ENCODE measurements at places on chromosomes 1 and 21.
A peak's percentile ranks its signal among the peaks of the same experiment; 100 is the strongest.

- DNase-seq = no peak
Observed at GRCh38 chr1:233319272-233319671, 8.3 kb upstream of the MAP3K21 start.

DNA sequence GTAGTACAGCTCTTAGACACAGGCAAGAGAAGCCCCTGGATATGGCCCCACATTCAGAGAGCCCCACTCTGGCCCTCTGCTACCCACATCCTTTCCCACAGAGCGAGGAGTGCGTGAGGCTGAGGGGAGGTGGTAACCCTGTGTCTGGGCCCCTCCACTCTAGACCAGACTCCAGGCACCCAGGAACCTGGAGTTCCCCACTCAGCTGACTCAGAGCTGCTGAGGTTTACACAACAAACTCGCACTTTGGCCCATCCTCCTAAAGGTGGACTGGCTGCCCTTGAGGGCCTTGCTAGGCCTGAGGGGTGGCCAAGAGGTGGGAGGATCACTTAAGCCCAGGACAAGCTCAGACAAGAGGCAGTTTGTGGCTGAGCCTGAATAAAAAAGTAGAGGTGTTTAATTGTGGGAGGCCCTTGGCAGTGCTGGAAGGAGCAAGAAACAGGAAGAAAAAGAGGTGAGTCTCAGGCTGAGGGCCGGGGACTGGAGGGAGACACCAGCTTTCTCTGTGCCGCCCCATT lies 10.7 kb downstream of the MR1 start:
- peak; percentile 37 for DNase-seq

DNA sequence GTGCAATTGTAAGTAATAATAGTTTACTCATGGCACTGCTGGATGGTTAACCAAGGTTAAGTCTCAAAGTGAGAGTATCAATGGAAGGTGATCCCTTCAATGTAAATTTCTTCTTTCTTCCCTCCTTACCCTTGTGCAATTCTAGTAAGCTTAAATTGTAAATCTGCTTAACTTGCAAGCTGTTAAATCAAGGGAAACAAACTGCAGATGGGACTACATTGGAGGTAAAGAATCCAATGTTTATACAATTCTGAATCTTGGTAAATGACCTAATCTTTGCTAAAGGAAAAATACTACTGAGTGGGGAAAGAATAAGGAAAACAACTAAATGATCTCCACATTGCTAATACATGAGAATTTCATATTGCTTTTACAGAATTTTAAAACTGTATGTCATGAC lies 6.7 kb upstream of the CD55 start:
- DNase-seq = no peak

DNA sequence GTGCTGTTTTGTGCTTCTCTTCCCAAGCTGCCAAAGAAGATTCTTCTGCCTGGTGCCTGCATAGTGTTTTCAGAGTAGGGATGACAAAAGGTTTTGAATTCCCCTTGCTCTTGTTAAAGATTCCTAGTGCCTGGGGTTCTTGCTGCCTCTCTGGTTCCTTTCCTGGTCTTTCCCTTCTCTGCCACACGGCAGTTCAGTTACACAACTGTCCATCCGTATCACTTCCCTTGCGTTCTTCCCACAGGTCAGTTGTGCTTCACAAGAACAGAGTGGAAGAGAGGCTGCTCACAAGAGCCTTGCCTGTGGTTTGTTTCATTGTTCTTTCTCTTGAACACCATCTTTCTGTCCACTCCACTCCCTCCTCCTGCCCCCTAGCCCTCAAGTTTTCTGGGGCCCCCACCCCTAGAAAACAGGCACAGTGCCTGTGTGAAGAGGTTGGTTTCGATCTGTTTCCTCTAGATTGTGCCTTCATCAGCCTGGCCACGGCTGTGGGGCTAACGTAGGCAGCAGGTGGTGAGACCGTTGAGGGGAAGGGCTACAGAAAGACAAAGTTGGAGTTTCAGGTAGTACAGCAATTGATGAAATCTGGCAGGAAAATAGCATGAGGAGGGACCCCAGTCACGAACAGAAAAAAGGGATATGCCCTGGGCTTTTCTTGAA lies 5.8 kb downstream of the VASH2 start:
- DNase-seq = no peak

- DNase-seq = no peak
Observed at GRCh38 chr1:52364235-52364839, 1.7 kb downstream of the CC2D1B start.

DNA sequence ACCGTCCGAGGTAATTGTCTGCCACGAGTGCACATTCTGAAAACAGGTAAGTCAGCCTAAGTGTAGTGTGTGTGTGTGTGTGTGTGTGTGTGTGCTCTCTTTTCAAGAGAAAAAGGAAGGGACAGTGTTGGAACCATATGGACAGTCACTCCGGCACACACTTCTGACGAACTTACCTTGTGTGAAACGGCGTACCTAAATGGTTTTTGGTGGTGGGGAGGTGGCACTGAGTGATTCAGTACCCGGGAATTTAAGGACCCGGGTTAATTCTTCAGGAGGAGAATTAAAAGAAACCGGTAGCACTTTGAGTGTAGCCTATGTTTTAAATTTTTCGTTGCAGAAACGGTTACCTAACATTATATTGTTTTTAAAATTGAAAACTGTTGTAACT lies 286 bp downstream of the ODR4 start:
- no peak for DNase-seq

- no peak for DNase-seq
Observed at GRCh38 chr21:16792101-16792500, 720.7 kb upstream of the CXADR start.

DNA sequence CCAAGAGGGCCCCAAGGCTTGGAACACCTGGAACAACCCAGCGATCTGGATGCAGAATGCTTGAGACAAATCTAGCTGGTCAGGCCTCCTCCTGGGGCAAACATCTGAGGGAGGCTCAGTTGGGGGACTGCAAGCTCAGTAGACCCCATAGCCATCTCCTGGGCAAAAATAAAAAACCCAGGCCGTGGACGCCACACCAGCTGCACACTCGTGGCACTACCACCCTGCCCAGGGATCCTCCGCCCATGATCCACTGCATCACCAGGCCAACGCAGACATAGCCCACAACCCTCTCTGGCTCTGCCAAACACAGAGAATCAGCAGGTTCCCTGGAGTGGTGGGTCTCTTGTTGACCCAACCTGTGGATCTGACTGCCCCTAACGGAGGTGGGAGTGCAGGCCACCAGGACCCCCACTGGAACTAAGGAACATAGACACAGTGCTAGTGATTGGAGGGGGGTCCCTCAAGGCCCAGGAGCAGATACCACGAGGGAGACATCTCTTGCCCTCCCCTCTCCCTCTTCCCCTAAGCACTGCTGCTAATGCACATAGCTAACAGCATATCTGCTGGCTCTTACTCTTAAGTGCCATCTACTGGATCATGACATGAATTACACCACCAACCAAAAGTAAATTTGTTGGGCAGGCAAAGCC lies 147.2 kb downstream of the CHD1L start:
- DNase-seq = no peak

DNA sequence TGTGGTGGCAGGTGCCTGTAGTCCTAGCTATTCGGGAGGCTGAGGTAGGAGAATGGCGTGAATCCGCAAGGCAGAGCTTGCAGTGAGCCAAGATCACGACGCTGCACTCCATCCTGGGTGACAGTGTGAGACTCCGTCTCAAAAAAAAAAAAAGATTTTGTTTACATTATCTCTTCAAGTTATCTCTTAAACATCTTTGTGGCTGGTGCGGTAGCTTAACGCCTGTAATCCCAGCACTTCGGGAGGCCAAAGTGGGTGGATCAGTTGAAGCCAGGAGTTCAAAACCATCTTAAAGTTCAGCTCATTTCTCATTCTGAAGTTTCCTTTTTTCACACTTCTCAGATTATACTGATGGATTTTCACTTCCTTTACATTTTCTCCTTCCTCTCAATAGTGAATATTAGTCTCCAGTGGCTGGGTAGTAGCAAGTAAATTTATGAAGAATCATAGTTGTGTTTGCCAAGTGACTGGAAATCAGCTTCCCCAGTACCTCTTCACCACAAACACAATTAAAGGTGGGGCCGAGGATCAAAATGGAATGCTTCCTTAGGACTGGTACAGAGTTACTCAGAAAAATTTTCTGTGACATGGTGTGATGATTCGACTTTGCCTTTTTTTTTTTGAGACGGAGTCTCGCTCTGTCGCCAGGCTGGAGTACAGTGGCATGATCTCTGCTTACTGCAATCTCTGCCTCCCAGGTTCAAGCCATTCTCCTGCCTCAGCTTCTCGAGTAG lies 13.8 kb downstream of the PIP5K1A start:
- peak; percentile 19 for DNase-seq

DNA sequence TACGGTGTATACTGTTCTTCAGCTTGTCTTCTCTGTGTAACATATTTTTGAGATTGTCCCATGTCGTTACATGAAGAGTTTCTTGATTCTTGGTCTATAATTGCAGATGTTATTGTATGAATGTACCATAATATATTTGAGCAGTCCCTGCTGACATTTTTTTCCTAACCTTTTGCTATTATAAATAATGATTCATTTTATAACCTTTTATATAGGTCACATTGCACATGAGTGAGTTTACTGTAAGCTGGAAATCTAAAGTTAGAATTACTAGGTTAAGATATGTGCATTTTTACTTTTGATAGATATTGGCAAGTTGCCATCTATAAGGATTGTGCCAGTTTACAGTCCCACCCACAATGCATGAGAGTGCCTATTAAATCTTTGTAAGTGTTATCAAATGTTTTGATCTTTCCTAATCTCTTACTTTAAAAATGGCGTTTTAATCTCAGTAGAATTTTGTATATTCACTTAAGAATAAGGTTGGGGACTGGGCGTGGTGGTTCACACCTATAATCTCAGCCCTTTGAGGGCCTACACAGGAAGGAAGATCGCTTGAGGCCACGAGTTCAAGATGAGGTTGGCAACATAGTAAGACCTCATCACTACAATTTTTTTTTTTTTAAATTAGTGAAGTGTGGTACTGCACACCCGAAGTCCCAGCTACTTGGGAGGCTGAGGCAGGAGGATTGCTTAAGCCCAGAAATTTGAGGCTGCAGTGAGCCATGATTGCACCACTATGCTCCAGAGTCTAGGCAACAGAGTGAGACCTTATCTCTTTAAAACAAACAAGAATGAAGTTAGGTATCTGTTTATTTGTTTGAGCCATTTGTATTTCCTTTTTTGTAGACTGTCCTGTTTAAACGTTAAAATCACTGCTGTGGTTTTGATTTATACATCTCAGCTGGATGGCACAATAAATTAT lies 36.5 kb downstream of the ZMYM1 start:
- no peak for DNase-seq

DNA sequence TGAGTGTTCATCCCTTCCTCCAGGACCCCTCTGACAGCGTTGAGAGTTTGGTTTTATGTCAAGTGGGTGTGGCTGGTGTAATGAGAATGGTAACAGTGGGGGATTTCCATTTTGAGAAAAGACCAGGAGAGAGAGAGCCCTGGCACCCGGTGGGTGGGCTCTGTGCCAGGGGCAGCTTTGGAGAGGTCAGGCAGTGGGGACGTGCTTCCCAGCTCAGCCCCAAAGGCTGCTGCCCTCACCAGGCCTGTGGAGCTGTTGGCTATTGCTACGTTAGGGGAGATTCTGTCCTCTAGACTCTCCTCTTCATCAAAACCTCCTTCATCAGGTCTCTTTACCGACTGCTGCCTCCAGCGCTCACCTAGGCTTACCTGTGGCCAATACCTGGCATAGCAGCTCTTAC lies 176.3 kb downstream of the PTPRU start:
- DNase-seq = no peak

GRCh38 chr1:201061886-201062285 lies 38.4 kb upstream of the KIF21B start:
- no peak for DNase-seq

DNA sequence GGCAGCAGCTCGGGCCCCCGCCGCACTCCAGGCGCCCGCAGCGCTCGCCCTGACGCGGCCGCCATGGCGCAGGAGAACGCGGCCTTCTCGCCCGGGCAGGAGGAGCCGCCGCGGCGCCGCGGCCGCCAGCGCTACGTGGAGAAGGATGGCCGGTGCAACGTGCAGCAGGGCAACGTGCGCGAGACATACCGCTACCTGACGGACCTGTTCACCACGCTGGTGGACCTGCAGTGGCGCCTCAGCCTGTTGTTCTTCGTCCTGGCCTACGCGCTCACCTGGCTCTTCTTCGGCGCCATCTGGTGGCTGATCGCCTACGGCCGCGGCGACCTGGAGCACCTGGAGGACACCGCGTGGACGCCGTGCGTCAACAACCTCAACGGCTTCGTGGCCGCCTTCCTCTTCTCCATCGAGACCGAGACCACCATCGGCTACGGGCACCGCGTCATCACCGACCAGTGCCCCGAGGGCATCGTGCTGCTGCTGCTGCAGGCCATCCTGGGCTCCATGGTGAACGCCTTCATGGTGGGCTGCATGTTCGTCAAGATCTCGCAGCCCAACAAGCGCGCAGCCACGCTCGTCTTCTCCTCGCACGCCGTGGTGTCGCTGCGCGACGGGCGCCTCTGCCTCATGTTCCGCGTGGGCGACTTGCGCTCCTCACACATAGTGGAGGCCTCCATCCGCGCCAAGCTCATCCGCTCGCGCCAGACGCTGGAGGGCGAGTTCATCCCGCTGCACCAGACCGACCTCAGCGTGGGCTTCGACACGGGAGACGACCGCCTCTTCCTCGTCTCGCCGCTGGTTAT lies 2.8 kb downstream of the KCNJ9 start:
- DNase-seq = peak; percentile 69

GRCh38 chr1:3086272-3086974 lies 17.4 kb downstream of the PRDM16 start:
- no peak for DNase-seq

- DNase-seq = no peak
Observed at GRCh38 chr1:231931846-231932454, 305.4 kb downstream of the DISC1 start.

GRCh38 chr1:155226910-155227260 lies 18.4 kb downstream of the MTX1 start:
- DNase-seq = no peak

- no peak for DNase-seq
Observed at GRCh38 chr21:15947677-15948076, 217.9 kb downstream of the USP25 start.

DNA sequence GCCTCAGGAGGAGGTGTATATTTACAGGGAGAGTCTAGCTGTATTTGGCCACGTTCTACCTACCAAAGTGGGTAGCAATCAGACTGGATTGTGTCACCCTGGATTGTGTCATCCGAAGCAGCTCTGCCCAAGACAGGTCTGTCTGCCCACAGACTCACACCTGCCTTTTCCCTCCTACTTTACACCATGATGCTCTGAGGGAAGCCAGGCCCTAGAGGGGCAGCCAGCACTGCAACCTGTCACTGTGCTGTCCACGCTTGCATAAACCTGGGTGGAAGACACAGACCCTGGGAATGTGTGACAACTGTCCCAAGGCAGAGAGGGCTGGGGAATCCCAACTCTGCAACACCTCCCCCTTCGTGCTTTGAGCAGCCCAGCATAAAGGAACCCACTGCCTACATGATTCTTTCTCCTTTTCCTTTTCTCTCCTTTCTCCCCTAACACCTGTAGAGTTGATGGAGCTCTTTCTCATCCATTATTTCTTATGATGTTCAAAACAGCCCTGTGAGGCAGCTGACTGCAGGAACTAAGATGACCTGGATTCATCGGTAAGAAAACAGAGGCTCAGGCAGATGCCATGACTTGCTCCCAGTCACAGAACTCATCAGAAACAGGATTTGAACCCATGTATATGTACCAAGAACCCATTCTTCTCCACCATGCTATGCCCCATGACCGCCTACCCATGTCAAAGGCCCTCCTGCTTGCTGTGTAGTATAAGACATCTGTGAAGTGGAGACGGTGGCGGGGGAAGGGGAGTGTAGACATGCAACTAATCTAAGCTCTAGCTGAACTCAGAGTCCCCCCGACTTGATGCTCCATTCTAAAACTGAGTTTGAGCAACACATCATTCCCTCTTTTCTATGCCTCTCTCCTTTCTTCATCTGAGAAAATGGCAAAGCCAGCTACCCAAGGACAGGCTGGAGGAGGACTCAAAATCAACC lies 55.9 kb downstream of the ITPKB start:
- DNase-seq = no peak

All from activated T-helper 2 cell treated with anti-CD3 and anti-CD28 coated beads, Interferon-gamma antibody, Interleukin-2, Interleukin-4, amounts not matched to agents 10 μg/mL and 5 μg/mL and 100 μg/mL, durations not matched to agents 14 hours and 24 hours and 36 hours (primary cell).